ENCODE measurements at places on chromosomes 5 and 9.

GRCh38 chr9:70410368-70410767 lies 4.1 kb downstream of the KLF9 start:
- peak; percentile 19 for DNase-seq

- DNase-seq = no peak
These were observed 2.6 kb downstream of the EBF1 start for GRCh38 chr5:159096924-159097783.

GRCh38 chr9:79477955-79478771 lies 93.6 kb upstream of the TLE4 start:
- peak; percentile 32 for DNase-seq

GRCh38 chr5:89374818-89375521 lies 492.0 kb upstream of the MEF2C start:
- DNase-seq = no peak

- no peak for DNase-seq
These were observed 17.9 kb upstream of the RANBP17 start for GRCh38 chr5:170843870-170844269.

DNA sequence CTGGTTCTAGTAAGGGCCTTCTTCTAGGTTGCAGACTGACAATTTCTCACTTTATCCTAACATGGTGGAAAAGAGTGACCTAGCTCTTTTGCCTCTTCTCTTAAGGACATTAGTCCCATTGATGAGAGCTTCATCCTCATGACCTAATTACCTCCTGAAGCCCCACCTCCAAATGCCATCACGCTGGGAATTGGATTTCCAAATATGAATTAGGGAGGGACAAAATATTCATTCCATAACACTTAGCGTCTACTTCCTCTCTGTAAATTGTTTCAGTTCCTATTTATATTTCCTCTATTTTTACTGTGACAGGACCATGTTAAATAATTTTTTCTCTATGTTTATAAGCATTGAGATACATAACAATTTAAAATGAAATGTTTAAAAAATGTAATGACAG lies 408.8 kb downstream of the CDH10 start:
- DNase-seq = no peak

DNA sequence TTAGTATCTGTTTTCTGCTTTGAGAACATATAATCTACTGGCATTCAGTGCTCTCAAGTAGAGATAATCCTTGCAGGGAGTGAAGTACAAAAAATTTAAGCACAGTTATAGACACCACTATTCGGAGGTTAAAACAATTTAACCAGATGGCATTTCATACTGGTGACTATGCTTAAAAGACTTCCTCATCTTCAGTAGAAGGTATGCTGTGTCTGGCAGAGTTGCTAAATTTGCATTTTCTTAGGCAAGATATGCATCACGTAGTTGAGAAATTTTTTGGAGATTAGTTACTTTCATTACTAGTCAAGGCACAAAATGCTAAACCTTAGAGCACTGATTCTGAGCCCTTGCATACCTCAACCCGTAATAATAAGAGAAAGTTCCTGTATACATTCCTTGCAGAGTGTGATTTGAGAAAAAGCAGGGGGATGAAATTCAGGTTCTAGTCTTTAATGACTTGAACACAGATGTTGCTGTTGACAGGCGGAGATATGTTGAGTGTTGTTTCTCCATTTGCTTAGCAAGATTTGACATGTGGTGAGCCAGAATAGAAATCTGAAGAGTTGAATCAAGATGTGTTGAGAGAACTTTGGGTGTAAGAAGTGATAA lies 70.8 kb upstream of the STARD4 start:
- no peak for DNase-seq

DNA sequence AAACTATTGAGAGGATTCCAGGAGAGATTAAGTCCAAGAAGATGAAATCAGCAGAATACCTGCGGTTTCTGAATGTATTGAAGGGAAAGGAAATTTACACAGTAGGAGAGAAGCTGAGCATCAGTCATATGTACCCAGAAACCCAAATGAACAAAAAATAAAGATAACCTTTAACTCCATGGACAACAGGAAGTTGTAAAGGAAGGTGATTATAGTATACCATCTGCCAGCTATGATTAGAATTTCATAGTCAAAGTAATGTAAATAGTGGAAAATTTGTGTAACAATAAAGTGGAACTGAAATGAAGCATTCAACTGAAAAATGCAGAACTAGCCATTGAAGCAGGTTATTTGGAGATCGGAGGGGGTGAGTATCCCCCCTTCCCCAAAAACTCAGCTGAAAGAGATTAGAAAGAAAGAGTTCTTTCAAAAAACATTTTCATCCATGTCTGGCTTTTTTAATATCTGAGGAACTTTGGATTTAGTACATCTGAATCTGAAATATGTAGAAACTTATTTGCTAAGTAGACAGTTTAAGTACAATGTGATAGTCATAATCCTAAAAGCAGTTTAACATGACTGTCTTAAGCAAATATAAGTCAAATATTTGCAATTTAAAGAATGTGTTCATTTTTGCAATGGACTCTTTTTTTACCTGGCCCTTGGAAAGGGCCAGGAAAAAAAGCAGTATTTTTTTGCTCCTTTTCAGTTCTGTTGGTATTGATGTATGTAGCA lies 58.4 kb downstream of the APC start:
- DNase-seq = no peak

- no peak for DNase-seq
These were observed 4.7 kb upstream of the PDLIM7 start for GRCh38 chr5:177501874-177502678.

- DNase-seq = no peak
These were observed 740.4 kb upstream of the RIOK2 start for GRCh38 chr5:97923496-97923895.

- no peak for DNase-seq
These were observed 35.2 kb downstream of the NUP214 start for GRCh38 chr9:131160416-131161112.

DNA sequence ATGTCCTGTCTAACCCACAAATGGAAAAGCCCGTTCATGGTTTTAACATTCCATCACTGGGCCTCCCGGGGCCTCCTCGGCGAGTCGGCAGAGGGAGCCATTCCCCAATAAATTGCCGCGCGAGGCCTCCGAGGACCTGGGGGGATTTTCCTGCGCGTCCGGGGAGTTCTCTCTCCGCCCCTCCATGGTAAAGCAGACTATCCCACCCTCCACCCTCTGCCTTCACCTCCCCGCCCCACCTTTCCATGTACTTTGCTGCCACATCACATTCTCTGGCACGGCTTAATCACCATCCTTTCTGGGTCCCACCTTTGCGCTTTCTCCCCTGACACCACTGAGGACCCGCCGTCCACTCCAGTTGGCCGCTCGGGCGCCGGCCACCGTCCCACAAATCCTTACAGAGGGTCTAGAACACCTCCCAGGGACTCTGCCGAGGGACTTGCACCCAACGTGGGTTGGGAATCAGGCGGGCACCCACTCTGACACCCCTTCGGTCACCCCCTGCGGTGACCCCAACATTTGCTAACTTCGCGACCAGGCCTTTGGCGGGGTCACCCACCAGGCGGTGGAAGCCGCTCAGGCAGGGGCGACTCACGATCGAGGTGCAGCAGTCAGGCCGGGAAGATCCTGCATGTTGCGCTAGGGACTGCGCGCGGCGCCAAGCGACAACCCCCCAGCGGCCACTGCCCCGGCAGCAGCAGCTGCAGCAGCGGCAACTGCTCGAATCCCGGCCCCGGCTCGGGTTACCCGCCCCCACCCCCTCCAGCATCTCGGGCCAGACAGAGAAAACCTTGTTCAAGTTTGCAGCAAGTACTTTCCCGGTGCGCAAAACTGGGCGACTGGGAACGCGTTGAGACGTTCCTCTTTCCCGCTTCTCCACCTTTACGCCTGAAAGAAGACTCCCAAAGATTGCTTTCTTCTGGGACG lies at the start of gene MEGF10:
Gene MEGF10, plus strand, starts transcription at position 778 of the 927 bp plus-strand sequence. CDS start 40,513 bp downstream, outside the sequence.
- peak; percentile 62 for DNase-seq

DNA sequence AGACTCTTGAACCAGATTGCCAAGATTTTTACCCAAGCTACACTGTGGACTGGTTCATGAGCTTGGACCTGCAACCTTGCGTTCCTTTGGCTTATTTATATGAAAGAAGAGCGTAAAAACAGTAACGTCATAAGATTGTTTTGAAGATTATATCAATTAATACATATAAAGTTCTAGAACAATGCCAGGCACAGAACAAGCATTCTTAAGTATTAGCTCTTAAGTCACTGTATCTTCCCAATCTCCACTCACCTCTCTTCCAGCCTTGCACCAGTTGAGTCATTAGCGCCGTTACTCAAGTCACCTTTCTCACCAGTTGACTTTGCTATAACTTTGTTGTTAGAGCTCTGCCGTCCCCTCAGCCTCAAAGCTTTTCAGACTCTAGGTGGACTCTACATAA lies 415.7 kb downstream of the PLK2 start:
- DNase-seq = no peak

- DNase-seq = no peak
These were observed 10.6 kb downstream of the FGFR4 start for GRCh38 chr5:177097016-177097985.

DNA sequence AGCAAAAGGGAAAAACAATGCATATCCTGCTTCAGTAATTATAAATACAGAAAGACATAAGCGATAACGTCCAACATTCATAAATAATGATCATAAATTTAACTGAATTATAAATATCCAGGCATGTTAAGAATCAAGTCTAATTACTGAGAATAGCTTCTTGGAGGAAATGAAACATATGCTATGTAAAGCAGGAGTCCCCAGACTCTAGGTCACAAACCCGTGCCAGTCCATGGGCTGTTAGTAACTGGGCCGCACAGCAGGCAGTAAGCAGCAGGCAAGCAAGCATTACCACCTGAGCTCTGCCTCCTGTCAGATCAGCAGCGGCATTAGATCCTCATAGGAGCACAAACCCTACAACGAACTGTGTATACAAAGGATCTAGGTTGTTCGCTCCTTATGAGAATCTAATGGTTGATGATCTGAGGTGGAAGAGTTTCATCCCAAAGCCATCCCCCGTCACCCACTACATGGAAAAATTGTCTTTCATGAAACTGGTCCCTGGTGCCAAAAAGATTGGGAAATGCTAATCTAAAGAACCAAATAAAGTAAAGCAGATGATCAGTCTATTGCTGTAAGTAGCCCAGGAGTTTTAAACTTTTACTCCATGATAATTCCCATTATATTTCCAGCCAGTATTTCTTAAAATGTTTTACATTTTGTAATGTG lies 50.4 kb downstream of the CERT1 start:
- DNase-seq = no peak

- no peak for DNase-seq
These were observed 6.1 kb downstream of the CA9 start for GRCh38 chr9:35679766-35680330.

GRCh38 chr5:39093352-39093751 lies 19.2 kb upstream of the RICTOR start:
- DNase-seq = no peak

DNA sequence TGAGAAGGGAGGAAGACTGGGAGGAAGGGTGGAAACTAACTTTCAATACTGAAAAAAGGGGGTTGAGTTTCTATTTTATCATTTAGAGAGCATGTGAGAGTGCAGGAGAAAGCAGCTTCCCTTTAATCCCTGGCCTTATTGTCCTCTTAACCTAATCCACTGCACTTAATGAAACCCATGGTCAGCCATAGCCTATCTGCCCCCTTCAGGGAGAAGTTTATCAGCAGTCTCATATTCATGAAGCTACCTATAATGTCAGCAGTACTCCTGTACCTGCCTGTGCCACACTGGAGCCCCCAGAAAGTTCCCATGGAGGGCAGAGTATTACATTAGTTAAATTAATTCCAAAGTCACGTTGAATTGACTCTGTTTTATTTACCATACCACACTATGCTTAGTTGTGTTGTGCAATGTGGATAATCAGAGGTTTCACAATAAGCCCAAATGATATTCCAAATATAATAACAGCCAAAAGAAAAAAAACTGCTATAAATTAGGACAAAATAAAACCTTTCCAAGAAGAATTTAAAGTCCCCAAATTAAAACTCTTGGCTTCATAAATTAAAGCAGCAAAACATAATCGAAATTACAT lies 62.9 kb downstream of the MUSK start:
- no peak for DNase-seq

- DNase-seq = no peak
These were observed 750.3 kb downstream of the CDH12 start for GRCh38 chr5:22102823-22103359.

- DNase-seq = no peak
These were observed 11.4 kb downstream of the JADE2 start for GRCh38 chr5:134536876-134537275.

GRCh38 chr5:76303921-76304320 lies 99.2 kb upstream of the IQGAP2 start:
- DNase-seq = peak; percentile 65

- DNase-seq = no peak
These were observed 319.0 kb downstream of the EBF1 start for GRCh38 chr5:158780656-158781237.

- DNase-seq = no peak
These were observed 54.3 kb downstream of the PSD2 start for GRCh38 chr5:139849942-139850341.

DNA sequence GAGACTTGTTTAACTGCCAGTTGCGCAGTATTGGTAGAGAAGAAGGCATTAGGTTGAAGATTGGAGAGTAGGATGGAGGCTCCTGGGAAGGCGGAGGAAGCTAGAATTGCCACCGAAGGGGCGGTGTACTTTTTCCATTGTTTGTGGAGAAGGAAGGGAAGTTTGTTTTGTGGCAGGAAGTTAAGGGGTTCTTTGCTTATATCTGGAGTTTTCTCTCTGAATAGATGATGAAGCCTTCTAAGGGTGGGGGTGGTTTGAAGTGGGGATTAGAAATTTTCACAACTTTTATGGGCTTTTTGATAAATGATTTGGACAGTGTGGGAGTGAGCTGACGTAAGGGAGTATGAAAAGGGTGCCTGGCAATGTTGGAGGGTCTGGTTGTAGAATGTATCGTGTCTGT lies 59.3 kb downstream of the SNX30 start:
- no peak for DNase-seq

GRCh38 chr5:150117945-150118560 lies 31.7 kb upstream of the CSF1R start:
- no peak for DNase-seq

DNA sequence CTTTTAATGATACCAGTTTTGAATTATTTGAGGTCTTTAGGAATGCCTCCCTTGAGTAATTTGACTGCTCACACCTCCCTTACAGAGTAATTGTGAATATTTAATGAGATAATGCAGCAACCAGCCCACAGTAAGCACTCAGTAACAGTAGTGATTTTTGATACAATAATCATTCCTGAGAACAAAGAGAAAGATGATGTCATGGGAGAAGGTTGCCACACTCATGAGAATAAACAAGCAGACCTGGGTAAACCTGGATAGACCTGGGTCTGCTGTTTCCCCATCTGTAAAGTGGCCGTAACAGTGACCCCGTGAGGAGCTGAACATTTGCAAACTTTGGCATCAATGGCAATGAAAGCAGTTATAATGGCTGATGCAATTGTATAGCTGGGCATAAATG lies 4.2 kb downstream of the C1QTNF2 start:
- DNase-seq = no peak

- no peak for DNase-seq
These were observed 141.9 kb upstream of the ANKRD55 start for GRCh38 chr5:56375011-56375410.

Data from activated CD4-positive, alpha-beta T cell treated with anti-CD3 and anti-CD28 coated beads for 36 hours (primary cell).